ENCODE measurements at places on chromosomes 13 and 19.
A peak's percentile ranks its signal among the peaks of the same experiment; 100 is the strongest.

DNA sequence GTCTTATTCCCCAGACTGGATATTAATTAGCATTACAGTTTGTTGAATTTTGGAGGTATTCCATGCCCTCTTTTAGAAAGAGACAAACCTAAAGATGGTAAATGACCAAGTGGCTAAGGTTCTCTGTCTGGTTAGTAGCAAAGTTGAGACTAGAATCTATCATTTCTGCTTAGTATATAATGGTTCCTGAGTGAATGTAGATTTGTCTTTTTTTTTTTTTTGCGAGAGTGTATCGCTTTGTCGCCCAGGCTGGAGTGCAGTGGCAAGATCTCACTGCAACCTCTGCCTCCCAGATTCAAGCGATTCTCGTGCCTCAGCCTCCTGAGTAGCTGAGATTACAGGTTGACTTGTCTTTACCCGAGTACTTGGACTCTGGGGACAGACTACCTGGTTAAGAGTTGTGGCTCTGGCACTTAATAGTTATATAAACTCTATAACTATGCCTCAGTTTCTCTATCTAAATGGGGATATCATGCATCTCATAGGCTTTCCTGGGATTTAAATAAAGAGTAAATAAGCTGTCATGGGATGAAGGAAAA, 2.7 kb downstream of the NAA16 start:
- peaks cover 51% of the 10 kb centered on the region for H3K4me1 ChIP-seq
- H3K27me3 ChIP-seq: no peaks in the 10 kb centered on the region
- no peak for DNase-seq
- H3K4me3 ChIP-seq: peak overlapping the region; percentile 92
- H3K36me3 ChIP-seq: peaks cover 24% of the 10 kb centered on the region
- peak overlapping the region; percentile 32 for H3K27ac ChIP-seq

DNA sequence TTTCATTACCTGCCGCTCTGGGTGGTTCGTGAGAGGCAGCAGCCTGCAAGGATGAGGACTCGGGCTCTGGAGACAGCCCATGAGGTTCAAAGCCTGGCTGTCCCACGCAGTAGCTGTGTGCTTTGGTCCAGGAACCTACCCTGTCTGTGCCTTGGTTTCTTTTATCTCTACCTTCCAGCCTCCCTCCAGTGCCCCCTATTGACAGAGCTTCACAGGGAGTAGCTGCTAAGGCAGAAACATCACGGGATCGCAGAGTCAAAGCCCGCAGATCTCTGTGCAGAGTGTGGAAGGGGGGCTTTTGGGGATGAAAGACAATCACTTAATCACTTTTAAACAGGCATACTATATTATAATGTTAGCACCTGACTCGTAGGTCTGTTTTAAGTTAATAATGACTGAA, 16.2 kb downstream of the ZNF71 start:
- no peak for DNase-seq
- no peak overlapping the region for H3K4me3 ChIP-seq
- H3K36me3 ChIP-seq: peaks cover 59% of the 10 kb centered on the region

DNA sequence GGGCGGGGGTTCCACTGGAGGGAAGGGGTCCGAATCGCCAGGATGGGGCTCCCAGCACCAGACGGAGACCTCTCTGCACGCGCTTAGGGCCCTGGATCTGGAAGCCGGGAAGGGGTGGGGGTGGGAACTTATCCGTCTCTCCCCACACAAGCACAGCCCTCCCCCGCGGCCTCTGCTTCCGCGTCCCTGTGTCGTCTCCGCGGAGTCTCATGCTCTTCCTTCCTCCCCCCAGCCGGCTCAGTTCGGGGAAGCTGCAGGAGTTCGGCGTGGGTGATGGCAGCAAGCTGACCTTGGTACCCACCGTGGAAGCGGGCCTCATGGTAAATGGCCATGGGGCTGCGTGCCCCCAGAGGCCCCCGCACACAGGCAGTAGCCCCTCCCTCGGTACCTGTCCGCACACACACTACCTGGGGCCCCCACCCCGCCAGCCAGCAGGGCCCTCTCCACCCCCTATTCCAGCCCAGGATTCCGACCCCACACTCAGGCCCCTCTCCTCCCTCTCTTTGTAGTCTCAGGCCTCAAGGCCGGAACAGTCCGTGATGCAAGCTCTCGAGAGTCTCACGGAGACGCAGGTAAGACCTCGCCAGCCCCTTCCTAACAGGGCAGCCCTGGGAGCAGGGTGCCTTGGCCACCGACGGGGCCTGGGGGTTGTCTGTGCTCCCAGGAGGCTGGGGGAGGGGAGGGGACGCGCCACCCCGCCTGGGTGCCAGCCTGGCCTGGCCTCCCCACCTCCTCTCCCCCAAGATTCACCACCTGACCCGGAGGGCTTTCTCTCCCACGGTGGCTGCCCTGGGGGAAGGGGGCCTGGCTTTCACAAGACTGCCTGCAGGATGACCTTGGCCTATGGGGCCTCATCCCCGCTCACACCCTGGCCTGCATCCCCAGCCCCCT, 3.2 kb downstream of the MIDN start:
- no peaks in the 10 kb centered on the region for H3K27me3 ChIP-seq
- peak; percentile 79 for DNase-seq
- peaks cover 45% of the 10 kb centered on the region for H3K36me3 ChIP-seq
- peak overlapping the region; percentile 91 for H3K4me3 ChIP-seq
- peak overlapping the region; percentile 88 for H3K27ac ChIP-seq

GRCh38 chr13:85640727-85641126, 158.5 kb downstream of the SLITRK6 start:
- no peak overlapping the region for H3K4me3 ChIP-seq
- no peak overlapping the region for H3K27ac ChIP-seq
- H3K4me1 ChIP-seq: no peaks in the 10 kb centered on the region
- H3K27me3 ChIP-seq: no peaks in the 10 kb centered on the region
- DNase-seq: no peak
- no peaks in the 10 kb centered on the region for H3K36me3 ChIP-seq

DNA sequence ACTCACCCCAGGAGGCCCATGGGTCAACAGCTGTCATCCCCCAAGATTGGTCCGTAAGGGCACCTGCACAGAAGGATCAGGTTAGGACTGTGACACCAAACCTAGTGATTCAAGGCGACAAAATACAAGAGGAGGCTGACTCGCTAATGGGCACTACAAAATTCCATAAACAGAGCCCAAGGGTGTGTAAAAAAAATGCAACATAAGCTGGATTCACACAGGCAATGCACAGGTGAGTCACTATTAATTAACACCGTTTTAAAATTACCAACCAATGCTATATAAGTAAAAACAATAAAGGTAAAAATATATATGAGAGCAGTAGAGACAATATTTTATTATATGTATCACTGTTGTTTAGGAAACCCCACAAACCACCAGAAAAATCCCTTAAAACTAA, 1.9 kb downstream of the ZNF606 start:
- peaks cover 92% of the 10 kb centered on the region for H3K36me3 ChIP-seq
- no peak for DNase-seq
- no peak overlapping the region for H3K27ac ChIP-seq
- H3K4me1 ChIP-seq: peaks cover 30% of the 10 kb centered on the region
- H3K27me3 ChIP-seq: no peaks in the 10 kb centered on the region

DNA sequence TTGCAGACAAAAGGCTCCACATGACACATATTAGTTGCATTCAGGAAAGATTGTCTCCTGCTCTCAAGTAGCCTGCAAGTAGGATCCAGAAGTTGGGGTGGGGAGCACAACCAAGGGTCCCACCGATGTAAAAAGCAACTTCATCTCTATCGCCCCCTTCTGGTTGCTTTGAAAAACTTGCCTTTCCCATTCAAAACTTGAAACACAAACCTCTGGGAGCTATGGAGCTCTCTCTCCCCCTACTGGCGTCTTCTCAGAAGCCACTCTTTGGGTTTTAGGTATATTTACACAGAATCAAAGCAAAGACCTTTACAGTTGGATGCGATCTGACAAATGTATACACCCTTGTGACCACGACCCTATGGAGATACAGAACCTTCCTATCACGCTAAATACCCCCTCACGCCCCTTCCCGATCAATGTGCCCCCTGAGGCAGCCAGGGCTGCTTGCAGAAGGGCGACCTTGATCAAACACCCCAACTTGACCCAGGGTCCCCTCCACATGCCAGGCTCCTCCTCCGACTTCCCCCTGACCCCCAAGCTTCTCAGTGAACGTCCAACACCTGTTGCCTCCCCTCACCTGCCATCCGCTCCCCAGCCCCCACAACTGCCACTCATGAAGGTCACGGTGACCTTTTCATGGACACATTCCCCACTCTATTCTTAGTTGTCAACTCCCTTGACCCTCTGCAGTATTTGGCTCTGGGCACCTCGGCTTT, 10.1 kb downstream of the NOSIP start:
- peak overlapping the region; percentile 7 for H3K4me3 ChIP-seq
- H3K27me3 ChIP-seq: no peaks in the 10 kb centered on the region
- peak overlapping the region; percentile 66 for H3K27ac ChIP-seq
- H3K36me3 ChIP-seq: peaks cover 31% of the 10 kb centered on the region

DNA sequence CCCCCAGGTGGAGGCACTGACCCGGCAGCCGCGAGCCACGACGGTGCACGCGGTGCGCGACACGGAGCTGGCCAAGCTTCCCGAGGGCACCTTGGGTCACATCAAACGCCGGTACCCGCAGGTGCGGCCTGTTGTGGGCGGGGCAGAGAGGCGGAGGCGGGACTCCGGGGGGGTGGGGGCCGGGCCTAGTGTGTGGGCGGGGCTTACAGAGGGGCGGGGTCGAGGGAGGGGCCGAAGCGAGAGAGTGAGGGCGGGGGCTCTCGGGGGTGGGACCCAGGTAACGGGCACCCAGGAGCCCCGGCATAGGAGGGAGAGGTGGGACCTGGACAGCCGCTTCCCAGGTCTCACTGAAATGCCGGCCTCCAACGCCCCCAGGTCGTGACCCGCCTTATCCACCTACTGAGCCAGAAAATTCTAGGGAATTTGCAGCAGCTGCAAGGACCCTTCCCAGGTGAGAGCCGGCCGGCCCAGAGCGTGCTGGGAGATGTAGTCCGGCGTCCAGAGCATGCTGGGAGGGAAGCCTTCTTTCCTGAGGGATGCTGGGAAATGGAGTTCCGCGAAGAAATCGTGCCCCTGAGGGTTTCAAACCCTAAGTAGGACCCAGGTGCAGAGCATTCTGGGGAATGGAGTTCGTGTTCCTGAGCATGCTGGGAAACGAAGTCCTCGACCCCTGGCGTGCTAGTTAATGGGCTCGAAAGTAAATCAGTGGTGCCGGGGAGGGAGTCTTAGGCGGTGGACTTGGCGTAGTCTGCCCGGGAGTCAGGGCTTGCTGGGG, 15.7 kb downstream of the PNPLA6 start:
- no peak overlapping the region for H3K4me3 ChIP-seq
- peaks cover 41% of the 10 kb centered on the region for H3K4me1 ChIP-seq
- peaks cover 57% of the 10 kb centered on the region for H3K36me3 ChIP-seq
- no peaks in the 10 kb centered on the region for H3K27me3 ChIP-seq
- peak; percentile 43 for DNase-seq

DNA sequence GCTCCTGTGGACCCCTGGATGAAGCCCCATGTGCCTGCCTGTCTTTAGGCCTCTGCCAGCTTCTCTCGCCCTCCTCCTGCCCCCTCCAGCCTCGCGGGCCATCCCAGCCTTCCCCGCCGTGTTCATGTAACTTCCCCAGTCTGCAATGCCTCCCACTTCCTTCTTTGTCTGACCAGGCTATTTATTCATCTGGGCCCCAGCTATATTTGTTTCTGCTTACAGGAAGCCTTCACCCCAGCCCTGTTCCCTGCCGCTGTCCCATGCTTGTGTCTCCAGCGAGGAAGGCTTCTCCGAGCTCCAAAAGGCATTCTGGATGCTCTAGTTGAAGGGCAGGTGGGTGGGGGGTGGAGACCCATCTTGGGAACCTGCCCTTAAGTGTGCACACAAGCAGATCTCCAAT, 7.9 kb upstream of the C3 start:
- peak overlapping the region; percentile 70 for H3K27ac ChIP-seq
- no peaks in the 10 kb centered on the region for H3K27me3 ChIP-seq
- DNase-seq: no peak
- H3K4me1 ChIP-seq: peaks cover 26% of the 10 kb centered on the region
- H3K36me3 ChIP-seq: peaks cover 20% of the 10 kb centered on the region

GRCh38 chr13:97113231-97114001, 108.7 kb upstream of the MBNL2 start:
- no peak overlapping the region for H3K27ac ChIP-seq
- no peak for DNase-seq
- H3K27me3 ChIP-seq: peaks cover 12% of the 10 kb centered on the region
- peaks cover 10% of the 10 kb centered on the region for H3K4me1 ChIP-seq
- H3K4me3 ChIP-seq: no peak overlapping the region
- no peaks in the 10 kb centered on the region for H3K36me3 ChIP-seq

- no peak overlapping the region for H3K4me3 ChIP-seq
- H3K4me1 ChIP-seq: peaks cover 3% of the 10 kb centered on the region
- peaks cover 41% of the 10 kb centered on the region for H3K36me3 ChIP-seq
- no peak for DNase-seq
- no peak overlapping the region for H3K27ac ChIP-seq
These were observed 28.0 kb downstream of the AKT2 start for GRCh38 chr19:40257096-40257517.

GRCh38 chr13:32010136-32010535, 21.4 kb upstream of the FRY start:
- no peak for DNase-seq
- no peaks in the 10 kb centered on the region for H3K4me1 ChIP-seq
- peaks cover 6% of the 10 kb centered on the region for H3K27me3 ChIP-seq

GRCh38 chr13:105030851-105031250, 1504.6 kb downstream of the EFNB2 start:
- no peak overlapping the region for H3K4me3 ChIP-seq
- H3K4me1 ChIP-seq: no peaks in the 10 kb centered on the region
- H3K36me3 ChIP-seq: no peaks in the 10 kb centered on the region
- no peak overlapping the region for H3K27ac ChIP-seq
- no peaks in the 10 kb centered on the region for H3K27me3 ChIP-seq

DNA sequence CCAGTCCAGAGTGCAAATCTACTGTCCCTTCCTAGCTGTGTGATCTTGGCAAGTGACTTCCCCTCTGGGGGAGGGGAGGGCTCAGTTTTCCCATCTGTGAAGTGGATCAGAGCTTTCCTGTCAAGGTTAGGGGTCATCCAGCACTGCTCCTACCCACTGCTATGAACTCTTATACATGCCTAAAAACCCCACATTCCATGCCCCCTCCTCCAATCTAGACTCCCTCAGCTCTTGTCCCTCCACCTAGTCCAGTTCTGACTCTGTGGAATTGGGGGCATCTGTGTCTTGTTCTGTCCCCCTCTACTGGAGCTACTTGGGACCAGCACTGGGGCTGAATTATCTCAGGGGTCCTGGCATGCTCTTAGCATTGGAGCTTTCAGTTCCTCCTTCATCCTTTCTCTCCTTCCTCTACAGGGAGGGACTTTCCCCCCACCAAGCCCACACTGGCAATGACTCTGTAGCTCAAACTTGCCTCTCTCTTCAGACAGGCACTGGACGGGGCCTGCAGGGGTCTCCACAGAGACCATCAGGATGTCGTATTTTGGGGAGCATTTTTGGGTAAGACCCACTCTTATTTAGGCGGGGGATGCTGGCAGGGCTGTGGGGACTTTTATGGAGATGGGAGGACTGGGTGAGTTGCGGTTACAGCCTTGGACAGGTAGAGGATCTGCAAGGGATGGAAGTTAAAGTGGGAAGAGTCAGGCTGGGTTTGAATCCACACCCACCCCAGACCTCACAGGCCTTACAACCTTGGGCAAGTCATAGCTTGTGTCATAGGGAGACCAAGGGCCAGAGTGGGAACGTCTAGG, 3.6 kb downstream of the FCHO1 start:
- DNase-seq: no peak
- no peak overlapping the region for H3K4me3 ChIP-seq
- H3K4me1 ChIP-seq: peaks cover 48% of the 10 kb centered on the region
- H3K36me3 ChIP-seq: peaks cover 50% of the 10 kb centered on the region
- no peaks in the 10 kb centered on the region for H3K27me3 ChIP-seq
- peak overlapping the region; percentile 70 for H3K27ac ChIP-seq
